GM03348 (cell line): ENCODE measurements at places on chromosomes 2 and 18.

GRCh38 chr2:7633566-7634153 lies 716.4 kb downstream of the RNF144A start:
- DNase-seq: no peak

DNA sequence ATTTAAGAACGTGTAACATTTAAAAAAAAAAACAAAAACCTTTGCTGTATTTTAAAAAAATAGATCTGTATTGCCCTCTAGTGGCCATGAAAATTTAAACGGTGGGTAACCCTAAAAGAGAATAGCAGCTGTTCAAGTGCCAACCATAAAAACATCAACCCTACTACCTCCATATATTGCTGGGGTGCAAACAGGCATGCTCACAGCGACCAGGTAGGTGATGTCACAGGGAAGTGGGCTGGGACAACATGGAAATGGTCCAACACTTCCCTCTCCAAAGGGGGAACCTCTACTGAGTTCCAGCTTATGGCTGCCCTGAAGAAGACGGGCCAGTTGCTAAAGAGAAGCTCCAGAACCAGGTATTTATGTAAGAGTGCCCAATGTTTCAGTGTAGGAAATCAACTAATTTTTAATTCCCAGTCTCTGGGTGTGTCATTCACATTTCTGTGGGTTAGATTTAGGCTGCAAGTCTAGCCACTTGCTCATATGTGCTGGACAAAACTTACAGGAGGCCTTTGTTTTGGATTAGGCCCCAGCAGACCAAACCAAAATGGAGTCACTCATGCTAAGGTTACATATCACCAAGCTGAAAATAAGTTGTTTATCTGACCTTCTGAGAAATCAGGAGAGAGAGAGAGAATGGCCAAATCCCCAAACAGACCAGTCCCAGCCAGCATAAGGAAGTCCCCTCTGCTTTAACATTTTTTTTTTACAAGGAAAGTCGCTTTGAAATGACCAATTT lies 54.5 kb downstream of the SKA1 start:
- peak; percentile 43 for DNase-seq

DNA sequence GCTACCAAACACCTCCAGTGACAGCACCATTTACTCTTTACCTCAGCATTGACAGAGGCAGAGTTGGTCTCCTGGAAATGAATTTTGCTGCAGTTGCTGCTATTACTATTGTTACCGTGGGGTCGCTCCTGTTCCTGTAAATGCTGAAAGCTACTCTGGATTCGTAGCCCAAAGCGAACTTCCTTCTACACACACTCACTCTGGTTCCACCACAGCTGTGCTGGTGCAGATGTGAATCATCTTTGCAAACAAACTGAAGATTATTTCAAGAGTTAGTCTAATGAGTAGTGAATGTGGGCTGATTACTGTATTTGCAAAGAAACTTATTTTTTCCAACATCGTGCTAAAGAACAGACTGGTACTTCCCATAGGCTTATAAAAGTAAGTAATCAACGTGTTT lies 304.0 kb downstream of the LPIN1 start:
- peak; percentile 62 for DNase-seq

DNA sequence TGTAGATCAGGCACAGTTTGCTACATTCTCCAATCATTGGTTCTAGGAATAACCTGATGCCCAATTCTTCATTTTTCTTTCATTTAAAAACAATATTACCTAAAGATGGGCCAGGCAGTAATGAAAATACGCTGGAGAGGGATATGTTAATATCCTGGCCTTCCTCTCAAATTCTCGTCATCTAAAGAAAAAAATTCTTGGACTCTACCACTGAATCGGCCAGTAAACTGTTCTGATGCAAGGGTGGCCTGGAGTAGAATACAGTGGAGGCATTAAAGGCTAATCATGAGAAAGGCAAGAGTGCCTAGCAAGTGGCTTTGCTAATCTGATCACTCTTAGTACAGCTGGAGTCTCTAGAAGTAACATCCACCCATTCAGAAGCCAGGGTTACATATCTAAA lies 157.7 kb downstream of the ANTXR1 start:
- no peak for DNase-seq

DNA sequence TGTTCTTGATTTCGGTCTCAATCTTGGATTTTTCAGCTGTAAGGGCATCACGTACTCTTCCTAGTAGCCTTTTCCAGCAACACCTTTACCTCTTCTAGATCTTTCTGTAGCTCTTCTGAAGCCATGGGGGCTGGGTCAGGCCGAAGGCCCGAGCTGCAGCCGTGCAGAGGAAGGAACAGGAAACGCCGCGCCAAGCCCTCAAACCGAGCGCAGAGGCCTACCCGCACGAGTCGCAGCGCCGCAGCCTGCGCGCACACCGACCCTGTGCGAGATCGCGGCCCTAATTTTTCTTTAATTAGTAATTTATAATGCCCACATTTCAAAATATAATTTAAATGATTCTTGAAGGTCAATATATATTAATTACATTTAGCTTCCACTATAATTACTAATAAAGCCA lies 483.8 kb downstream of the NUP35 start:
- no peak for DNase-seq

DNA sequence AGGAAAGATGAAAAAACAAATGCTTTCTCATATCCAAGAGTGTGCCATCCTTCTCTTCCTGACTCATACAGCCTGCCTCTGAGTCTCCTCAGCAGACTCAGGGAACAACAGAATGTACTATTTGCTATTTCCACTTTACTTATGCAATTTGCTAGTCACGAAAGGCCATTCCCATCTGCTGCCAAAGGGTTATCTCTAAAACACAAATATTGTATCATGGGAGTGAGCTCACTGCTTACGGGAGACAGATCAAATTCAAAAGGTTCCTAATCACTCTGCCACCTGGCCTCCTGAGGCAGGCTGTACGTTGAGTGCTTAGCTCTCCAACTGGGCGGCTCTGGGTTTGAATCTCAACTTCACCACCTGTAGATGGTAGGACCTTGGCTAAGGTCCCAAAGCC lies 92.0 kb downstream of the GAREM1 start:
- no peak for DNase-seq

- DNase-seq: no peak
Measured at GRCh38 chr18:77166523-77166922, 33.9 kb upstream of the MBP start.

DNA sequence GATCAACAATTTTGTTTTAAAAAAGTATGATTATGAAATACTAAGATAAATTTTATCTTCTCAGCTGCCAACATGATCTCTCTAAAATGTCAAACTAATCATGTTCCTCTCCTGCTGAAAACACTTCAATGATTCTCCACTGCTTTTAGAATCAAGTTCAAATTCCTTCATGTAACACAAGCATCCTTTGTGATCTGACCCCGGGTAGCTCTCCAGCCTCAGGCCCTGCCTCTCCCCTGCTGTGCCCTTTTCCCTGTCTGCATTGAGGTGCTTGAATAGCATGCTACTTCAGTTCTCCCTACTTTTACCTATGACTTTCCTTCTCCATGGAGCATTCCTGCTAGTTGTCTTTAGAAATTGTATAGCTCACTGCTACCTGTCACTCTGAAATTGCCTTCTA lies 274.8 kb downstream of the PDE11A start:
- DNase-seq: no peak

- no peak for DNase-seq
Measured at GRCh38 chr2:188970211-188970610, 4.0 kb upstream of the COL3A1 start.

DNA sequence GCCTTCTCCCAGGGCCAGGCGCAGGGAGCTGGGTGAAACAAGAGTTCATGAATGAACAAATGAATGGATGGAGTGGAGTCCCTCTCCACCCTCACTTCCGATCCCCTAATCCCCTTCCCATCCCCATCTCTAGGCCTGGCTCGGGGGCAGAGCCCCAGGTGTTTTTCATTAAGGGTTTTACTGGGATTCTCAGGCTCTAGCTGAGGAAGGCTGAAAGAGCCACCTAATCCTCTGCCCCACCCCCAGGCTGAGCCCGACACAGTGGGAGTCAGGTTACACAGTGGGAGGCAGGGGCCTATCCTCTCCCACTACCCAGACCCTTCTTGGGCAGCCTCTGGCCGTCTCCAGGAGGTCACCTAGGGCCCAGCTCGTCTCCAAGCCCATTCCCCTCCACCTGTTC lies 36.1 kb downstream of the SDC1 start:
- no peak for DNase-seq

DNA sequence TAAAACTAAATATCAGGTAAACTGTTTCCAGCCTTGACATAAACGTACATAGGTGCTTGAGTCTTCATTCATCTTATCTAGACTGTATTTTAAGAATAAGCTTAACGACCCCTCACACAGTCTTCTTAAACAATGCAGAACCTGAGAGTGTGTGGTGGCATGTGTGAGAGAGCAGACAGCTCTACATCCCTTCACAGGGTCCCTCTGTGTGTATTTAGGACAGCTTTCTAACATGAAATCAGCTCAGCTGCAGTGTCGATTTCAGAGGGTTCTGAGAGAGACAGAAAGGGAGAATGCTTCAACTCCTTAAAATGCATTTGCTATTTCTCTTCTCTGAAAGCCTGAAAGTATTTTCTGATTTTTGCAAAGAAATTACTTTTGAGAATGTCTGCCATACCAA lies 185.2 kb downstream of the GRB14 start:
- no peak for DNase-seq

- no peak for DNase-seq
Measured at GRCh38 chr2:218975060-218975777, 9.8 kb downstream of the FEV start.

- DNase-seq: peak; percentile 34
Measured at GRCh38 chr18:32300914-32301313, 111.1 kb downstream of the MEP1B start.

DNA sequence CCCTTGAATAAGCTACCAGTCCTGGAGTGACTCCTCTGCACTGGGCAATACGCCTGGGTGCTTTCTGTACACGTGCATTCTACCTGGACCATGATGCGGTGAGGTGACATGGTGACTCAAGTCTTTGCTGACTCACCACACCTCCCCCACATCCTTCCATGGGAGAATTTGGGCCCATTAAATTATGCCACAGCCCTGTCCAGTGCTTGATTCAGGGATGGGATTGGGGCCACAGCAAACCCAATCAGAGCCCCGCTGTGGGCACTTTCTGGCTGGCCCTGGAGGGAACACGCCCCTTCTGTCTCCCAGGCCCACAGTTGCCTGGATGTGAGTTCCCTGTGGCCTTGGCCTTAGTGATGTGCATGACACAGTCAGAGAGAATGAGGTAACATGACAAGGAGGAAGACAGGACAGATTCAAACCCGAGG lies 86.9 kb downstream of the LRRC30 start:
- DNase-seq: no peak

DNA sequence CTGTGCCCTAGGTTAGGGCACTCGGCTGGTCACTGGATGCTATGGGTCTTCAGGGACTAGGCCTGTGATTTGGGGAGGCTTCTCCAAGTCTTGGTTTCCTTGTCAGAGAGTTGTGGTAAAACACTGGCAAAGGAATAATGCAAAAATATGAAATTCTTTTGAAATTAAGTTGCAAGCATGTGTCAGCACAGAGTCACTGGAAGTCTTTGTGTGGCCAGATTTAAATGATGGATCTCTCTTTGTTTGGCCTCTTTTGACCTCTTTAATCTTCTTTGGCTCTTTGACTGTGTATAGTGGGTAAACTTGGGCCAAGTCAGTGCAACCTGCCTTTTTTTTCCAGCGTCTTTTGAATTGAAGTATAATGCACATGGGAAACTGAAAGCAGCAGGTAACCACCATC lies 12.1 kb downstream of the HK2 start:
- DNase-seq: peak; percentile 27

DNA sequence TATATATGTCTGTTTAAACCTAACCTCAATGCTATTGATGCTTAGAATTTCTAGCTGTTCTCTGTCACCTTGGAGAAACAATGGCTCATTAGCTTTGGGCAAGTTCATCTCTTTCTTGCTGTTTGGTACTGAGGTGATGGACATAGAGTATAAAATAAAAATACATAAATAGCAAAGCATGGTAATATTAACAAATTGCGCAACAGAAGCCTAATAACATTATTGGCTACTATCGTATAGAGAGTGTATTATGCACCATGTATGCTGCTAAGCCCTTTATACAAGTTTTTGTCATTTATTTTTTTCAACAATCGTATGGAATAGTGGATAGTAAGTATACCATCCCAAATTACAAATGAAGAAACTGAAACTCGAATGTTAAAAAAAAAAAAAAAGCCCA lies 100.1 kb downstream of the ICOS start:
- DNase-seq: no peak
